ENCODE measurements at places on chromosomes 7 and 10. TPM values are rescaled to one million over a fixed set of nuclear protein-coding genes. Genes with fewer than 3 reads are reported as not detected.

GRCh38 chr10:133555521-133555920 lies 9.9 kb downstream of the SYCE1 start:
- DNase-seq, result no peak

The HYAL4 gene
- not detected for total RNA-seq

DNA sequence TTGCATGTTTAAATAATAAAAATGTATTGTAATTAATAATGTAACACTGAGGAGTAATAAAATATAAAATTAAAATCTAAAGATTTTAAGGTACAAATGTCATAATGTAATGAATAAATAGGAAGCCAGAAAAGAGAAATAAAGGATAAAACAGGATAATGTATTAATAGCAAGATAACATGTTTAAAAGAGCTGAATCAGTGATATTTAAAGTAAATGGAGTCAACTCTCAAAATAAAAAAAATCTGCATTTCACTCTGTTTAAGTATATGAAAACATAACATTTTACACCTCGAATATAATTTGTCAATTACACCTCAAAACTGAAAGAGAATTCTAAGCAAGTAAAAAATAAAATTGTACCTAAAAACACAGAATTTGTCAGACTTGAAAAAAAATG lies 44.1 kb downstream of the GRM3 start:
- no peak for DNase-seq

The LRWD1 gene
- total RNA-seq, result 18.9 TPM
